ENCODE measurements at places on chromosomes 2 and 18. TPM values are rescaled to one million over a fixed set of nuclear protein-coding genes. Genes with fewer than 3 reads are reported as not detected.

The GPATCH11 gene
- total RNA-seq: 2.8 TPM

The HOXD8 gene
- 46.2 TPM for total RNA-seq

The TMEFF2 gene
- total RNA-seq: 1.5 TPM

The ZAP70 gene
- 3.3 TPM for total RNA-seq

The PRSS56 gene
- total RNA-seq: not detected

The RAB1A gene
- 112 TPM for total RNA-seq

The SCN9A gene
- total RNA-seq: 1.8 TPM

The ST8SIA3 gene
- total RNA-seq: 0.07 TPM

The SLC38A11 gene
- total RNA-seq: 2.2 TPM

The GTF2A1L gene
- 0.35 TPM for total RNA-seq

The FEV gene
- not detected for total RNA-seq

The DNAJC5G gene
- total RNA-seq: not detected

The ALPP gene
- not detected for total RNA-seq

The ADAM23 gene
- total RNA-seq: 3.6 TPM

The B3GNT7 gene
- total RNA-seq: 8.1 TPM

The CRYGC gene
- total RNA-seq: not detected

The DSG2 gene
- 3.5 TPM for total RNA-seq

The COBLL1 gene
- total RNA-seq: 26.3 TPM

The IL1F10 gene
- not detected for total RNA-seq

The SATB2 gene
- total RNA-seq: 8.8 TPM

The PFN4 gene
- 0.95 TPM for total RNA-seq

The CXCR1 gene
- not detected for total RNA-seq

The TWIST2 gene
- 97.6 TPM for total RNA-seq

The ABCB6 gene
- 36.2 TPM for total RNA-seq

The CIB4 gene
- not detected for total RNA-seq

The TMEM200C gene
- total RNA-seq: 1.6 TPM

The TTN gene
- total RNA-seq: 10.0 TPM

The CNDP1 gene
- total RNA-seq: 0.90 TPM

The IL37 gene
- not detected for total RNA-seq

The COL6A3 gene
- 1,719 TPM for total RNA-seq

The CDK15 gene
- total RNA-seq: 0.55 TPM

The SLC11A1 gene
- total RNA-seq: 0.97 TPM

The FLACC1 gene
- 0.26 TPM for total RNA-seq

The BBS5 gene
- 2.6 TPM for total RNA-seq
